ENCODE measurements at places on chromosomes 7 and 10.

DNA sequence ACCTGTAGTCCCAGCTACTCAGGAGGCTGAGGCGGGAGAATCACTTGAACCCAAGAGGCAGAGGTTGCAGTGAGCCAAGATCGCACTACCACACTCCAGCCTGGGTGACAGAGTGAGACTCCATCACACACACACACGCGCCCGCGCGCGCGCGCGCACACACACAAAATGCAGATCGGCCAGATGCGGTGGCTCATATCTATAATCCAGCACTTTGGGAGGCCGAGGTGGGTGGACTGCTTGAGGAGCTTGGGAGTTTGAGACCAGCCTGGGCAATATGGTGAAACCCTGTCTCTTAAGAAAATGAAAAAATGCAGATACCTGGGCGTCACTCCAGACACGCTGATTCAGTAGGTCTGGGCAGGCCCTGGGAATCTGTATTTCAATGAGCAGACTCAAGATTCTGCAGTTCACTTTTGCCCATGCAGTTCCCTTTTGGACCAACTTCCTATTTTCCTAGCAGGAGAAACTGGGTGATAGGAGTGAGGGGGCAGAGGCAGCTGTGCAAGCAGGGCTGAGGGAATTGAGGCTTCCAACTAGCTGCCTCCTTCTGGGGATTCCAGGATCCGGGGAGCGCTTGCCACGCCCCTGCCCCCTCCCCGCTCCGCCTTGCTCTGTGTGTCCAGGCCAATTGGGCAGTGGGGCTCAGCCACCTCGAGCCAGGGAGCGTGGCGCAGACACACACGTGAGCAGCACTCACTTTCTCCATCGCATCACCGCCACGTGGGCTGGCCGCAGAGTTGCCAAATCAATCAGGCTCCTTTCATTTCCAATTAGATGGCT, 173.6 kb downstream of the SH3PXD2A start:
- H3K27ac ChIP-seq = peak overlapping the region; percentile 62
- H3K4me1 ChIP-seq = peaks cover 14% of the 10 kb centered on the region
- H3K27me3 ChIP-seq = no peaks in the 10 kb centered on the region
- DNase-seq = no peak
- no peak overlapping the region for H3K4me3 ChIP-seq
- no peaks in the 10 kb centered on the region for H3K36me3 ChIP-seq

DNA sequence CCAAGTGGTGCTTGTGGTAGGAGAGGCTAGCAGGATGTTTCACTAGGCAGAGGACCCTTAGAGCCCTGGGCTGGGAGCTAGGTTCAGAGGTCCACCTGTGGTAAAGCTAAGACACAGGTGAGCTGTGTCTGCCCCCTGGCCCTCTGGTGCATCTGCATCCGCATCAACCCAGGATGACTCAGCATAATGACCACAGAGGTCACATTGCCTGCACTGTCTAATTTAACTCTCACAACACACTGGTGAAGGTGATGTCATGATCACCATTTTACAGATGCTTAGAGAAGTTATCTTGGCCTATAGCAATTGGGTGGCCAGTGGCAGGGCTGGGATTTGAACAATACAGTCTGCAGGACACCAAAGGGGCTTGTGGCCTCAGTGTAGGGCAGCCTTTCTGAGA, 33.1 kb downstream of the HABP2 start:
- no peaks in the 10 kb centered on the region for H3K36me3 ChIP-seq
- H3K4me1 ChIP-seq = no peaks in the 10 kb centered on the region

- H3K4me3 ChIP-seq = no peak overlapping the region
- H3K36me3 ChIP-seq = peaks cover 8% of the 10 kb centered on the region
- H3K27ac ChIP-seq = peak overlapping the region; percentile 82
- DNase-seq = no peak
- no peaks in the 10 kb centered on the region for H3K27me3 ChIP-seq
Observed at GRCh38 chr10:16909271-16909767, 92.1 kb upstream of the RSU1 start.

DNA sequence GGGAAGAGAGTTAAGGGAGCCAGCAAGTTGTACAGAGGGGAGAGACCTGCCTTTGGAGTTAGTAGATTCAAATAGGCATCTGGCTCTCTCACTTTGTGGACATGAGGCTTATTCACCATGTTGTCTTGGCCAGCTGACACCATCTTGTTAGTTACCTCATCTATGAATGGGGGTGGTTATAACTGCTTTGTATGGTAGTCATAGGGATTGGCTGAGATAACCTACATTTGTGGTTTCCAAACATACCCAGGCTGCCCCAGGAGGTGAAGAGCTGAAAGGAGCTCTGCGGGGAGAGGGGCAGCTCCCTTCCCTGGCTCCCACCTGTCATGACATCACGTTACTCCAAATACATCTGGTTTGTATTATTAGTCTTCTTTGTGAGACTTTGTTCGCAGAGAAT, 393.3 kb upstream of the AUTS2 start:
- no peaks in the 10 kb centered on the region for H3K4me1 ChIP-seq
- H3K4me3 ChIP-seq = no peak overlapping the region
- DNase-seq = no peak

DNA sequence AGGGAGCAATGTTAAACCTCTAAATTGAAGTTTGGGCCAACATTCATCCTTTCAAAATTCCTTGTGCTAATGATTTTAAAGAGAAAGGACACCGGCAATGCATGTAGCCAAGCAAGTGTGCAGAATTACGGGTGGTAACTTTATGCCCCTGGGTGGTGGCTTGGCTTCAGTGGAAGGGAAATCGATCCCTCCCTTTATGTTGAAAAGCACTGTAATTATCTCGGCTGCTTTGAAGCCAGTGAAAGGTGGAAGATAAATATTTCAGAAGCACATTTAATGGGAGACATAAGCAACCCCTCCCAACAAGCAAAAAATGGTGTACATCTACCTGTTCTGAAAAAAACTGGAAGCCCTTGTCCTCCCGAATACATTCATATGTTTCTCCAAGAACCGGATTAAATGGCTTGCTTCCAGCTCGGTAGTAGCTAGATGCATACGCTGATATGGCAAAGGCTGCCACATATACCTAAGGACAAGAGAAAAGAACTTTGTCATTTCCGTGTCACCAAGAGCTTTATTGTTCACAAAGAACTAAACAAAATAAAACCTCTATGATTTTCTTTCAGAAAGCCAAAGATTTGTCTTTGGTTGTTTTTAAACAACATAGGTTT, 73.3 kb upstream of the GSDME start:
- no peaks in the 10 kb centered on the region for H3K27me3 ChIP-seq
- H3K27ac ChIP-seq = no peak overlapping the region
- H3K36me3 ChIP-seq = peaks cover 3% of the 10 kb centered on the region
- H3K4me1 ChIP-seq = peaks cover 40% of the 10 kb centered on the region

GRCh38 chr10:50788951-50789945, 49.5 kb downstream of the ASAH2B start:
- H3K4me3 ChIP-seq = no peak overlapping the region
- H3K27me3 ChIP-seq = peaks cover under 1% of the 10 kb centered on the region
- H3K36me3 ChIP-seq = peaks cover 3% of the 10 kb centered on the region

GRCh38 chr7:101743995-101744360, 73.4 kb upstream of the CUX1 start:
- no peaks in the 10 kb centered on the region for H3K36me3 ChIP-seq
- H3K27ac ChIP-seq = no peak overlapping the region
- DNase-seq = no peak
- H3K4me3 ChIP-seq = peak overlapping the region; percentile 75

DNA sequence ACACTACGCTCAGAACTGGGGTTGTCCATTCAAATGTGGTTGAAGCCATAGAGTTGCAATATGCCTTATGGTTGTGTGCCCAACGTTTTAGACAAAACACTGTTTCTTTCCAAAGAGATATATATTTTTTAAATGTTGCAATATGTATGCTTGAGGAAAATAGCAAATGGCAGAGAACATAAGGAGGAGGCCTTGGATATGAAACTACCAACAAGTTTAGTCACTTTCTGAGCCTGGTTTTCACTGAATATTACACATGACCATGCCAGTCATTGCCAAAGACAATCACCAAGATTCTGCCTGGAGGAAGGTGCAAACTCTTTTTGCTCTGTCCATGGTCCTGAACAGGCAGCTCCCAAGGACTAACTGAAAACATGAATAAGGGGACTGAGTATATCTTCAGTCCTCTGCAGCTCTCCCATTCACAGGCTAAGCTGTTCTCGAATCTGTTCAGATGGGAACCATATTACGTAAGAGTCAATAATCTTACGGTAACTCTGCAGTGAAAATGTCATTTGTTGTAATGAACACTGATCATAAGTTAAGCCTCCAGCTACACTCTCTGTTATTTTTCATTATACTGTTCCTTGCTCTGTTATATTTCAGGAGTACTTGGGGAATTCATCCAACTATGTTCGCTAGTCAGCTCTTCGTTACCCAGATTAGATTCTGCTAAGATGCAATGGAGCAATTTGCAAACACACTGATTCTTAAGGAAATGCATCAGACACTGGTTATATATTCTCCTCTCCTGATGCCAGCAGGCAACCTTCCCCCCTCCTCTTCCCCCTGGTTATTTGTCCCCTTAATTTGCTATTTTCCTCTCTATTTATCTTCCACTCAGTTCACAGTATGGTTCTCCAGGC, 90.7 kb upstream of the C1QL3 start:
- DNase-seq = no peak
- no peaks in the 10 kb centered on the region for H3K27me3 ChIP-seq
- no peak overlapping the region for H3K4me3 ChIP-seq
- no peaks in the 10 kb centered on the region for H3K4me1 ChIP-seq
- H3K27ac ChIP-seq = no peak overlapping the region

DNA sequence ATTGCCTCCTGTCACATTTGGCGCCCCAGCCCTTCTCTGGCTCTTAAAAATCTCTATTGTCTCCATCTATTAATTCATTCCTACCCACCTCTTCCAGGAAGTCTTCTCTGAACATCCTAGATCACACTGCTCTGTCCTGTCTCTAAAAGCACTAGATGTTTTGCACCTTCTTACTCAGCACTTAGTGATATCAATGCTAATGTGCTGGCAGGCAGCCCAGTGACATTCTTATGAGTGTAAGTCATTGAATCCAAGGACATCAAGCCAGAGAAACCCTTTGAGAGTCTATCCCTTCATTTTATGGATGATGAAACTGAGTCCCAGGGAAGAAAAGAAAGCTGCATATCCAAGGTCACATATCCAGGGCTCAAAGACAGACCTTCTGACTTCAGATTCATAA, 48.3 kb upstream of the PAX2 start:
- H3K27ac ChIP-seq = no peak overlapping the region
- peaks cover 5% of the 10 kb centered on the region for H3K4me1 ChIP-seq
- H3K4me3 ChIP-seq = no peak overlapping the region
- peaks cover 2% of the 10 kb centered on the region for H3K36me3 ChIP-seq
- peaks cover 5% of the 10 kb centered on the region for H3K27me3 ChIP-seq

DNA sequence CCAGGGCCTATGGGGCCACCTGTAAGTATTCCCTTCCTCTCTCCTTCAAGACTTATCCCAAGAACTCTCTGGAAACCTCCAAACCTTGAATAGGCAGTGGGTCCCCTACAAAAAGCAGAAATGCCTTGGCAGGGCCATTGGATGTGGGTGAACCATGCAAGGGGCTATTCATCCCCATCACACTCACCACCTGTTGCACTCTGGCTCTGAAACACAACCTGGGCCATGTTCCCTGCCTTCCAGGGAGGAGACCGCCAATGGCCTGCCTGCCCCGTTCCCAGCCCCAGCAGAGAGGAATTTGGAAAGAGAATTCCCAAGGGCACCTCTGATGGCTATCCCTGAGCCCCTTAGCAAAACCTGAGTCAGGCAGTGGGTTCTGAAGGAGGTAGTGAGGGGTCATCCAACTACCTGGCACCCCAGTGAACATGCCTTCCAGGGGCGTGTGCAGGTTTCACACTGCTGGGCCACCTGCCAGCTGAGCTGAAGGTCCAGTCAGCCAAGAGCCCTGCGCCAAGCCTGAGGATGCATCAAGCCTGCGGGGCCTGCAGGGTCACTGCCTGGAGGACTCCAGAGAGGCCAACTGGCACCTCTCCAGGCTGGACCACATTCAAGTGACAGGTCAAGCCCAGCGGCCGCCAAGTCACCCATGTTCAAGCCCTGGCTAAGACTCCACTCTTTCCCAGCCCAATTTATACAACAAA, 101.3 kb downstream of the COL13A1 start:
- H3K36me3 ChIP-seq = peaks cover 2% of the 10 kb centered on the region
- DNase-seq = no peak
- H3K4me3 ChIP-seq = no peak overlapping the region
- H3K4me1 ChIP-seq = no peaks in the 10 kb centered on the region

GRCh38 chr10:125300937-125301336, 140.6 kb upstream of the CTBP2 start:
- H3K36me3 ChIP-seq = no peaks in the 10 kb centered on the region
- H3K27ac ChIP-seq = no peak overlapping the region
- no peak for DNase-seq
- no peak overlapping the region for H3K4me3 ChIP-seq
- no peaks in the 10 kb centered on the region for H3K4me1 ChIP-seq
- no peaks in the 10 kb centered on the region for H3K27me3 ChIP-seq

- H3K36me3 ChIP-seq = peaks cover 2% of the 10 kb centered on the region
- DNase-seq = no peak
- no peak overlapping the region for H3K27ac ChIP-seq
- H3K4me1 ChIP-seq = no peaks in the 10 kb centered on the region
Observed at GRCh38 chr7:155259866-155260497, 37.7 kb upstream of the INSIG1 start.

DNA sequence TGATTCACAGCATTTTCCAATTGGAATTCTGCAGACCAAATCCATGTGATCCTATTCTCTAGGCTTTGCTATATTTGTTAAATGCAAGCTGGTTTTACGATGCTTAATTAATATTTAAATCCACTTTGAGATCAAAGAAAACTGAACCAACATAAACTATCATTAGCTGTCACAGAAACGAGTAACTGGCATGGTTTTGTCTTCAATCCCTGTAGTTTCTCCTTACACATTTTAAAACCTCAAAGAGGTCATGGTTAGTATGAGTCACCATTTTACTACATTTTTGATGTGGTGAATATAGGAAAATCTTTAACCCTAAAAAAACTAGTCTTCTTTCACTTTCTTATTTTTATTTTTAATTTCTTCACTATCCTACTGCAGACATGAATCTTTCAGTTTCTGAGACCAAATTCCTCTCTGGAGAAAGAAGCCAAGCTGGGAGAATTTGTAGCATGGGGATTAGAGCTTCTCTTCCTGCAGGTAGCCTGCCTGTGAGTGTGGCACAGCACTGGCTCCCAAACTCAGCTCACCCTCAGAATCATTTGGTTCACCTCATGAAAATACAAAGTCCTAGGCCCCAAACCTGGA, 8.7 kb upstream of the LIPM start:
- peak overlapping the region; percentile 39 for H3K27ac ChIP-seq
- no peak for DNase-seq
- H3K4me1 ChIP-seq = peaks cover 5% of the 10 kb centered on the region
- H3K36me3 ChIP-seq = no peaks in the 10 kb centered on the region
- H3K27me3 ChIP-seq = peaks cover 6% of the 10 kb centered on the region
- peak overlapping the region; percentile 56 for H3K4me3 ChIP-seq

DNA sequence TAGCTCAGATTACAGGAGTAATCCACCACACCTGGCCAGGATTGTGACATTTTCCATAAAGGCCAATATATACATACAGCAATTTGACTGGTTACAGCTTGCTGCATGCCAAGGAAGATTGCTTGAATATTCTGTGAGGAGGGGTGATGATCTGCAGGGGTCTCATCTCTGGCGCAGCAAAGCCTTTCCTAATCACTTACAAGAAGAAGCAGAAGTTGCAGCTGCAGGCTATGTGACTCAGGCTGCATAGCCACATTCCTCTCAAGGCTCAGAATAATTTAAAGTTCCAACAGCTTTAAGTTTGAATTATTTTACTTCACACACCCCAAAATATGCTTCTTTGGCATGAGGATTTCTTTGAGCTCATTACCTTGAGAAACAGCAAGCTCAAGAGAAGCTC, 11.4 kb upstream of the RASGEF1A start:
- no peak for DNase-seq
- peaks cover 29% of the 10 kb centered on the region for H3K27me3 ChIP-seq
- H3K4me3 ChIP-seq = no peak overlapping the region
- peaks cover 3% of the 10 kb centered on the region for H3K4me1 ChIP-seq
- peaks cover 5% of the 10 kb centered on the region for H3K36me3 ChIP-seq

All from T-helper 17 cell (primary cell).